ENCODE measurements at places on chromosomes 1 and 21. TPM values are rescaled to one million over a fixed set of nuclear protein-coding genes. Genes with fewer than 3 reads are reported as not detected.

EPHB2 gene
- total RNA-seq, result not detected

SYT2 gene
- total RNA-seq, result 0.02 TPM

VWA5B1 gene
- not detected for total RNA-seq

DCST1 gene
- not detected for total RNA-seq

LIPI gene
- not detected for total RNA-seq

COQ8A gene
- 44.3 TPM for total RNA-seq

ZNF695 gene
- 10.9 TPM for total RNA-seq

MCOLN2 gene
- total RNA-seq, result 0.18 TPM

DCDC2B gene
- total RNA-seq, result not detected

PLPPR5 gene
- total RNA-seq, result not detected

GSTM5 gene
- not detected for total RNA-seq

LCE1A gene
- not detected for total RNA-seq

ZFP69 gene
- total RNA-seq, result 4.7 TPM

SLAMF6 gene
- total RNA-seq, result 1.0 TPM

MEGF6 gene
- total RNA-seq, result 0.40 TPM

S100A7A gene
- total RNA-seq, result not detected

MYCL gene
- 22.0 TPM for total RNA-seq

SERTAD4 gene
- not detected for total RNA-seq

ARMH1 gene
- total RNA-seq, result not detected

FBLIM1 gene
- total RNA-seq, result 0.24 TPM

TTC34 gene
- total RNA-seq, result 0.31 TPM

AGT gene
- total RNA-seq, result 0.40 TPM

CCDC18 gene
- total RNA-seq, result 20.4 TPM

TDRD5 gene
- 0.33 TPM for total RNA-seq

DPM3 gene
- 94.2 TPM for total RNA-seq

NES gene
- total RNA-seq, result 5.5 TPM

NTRK1 gene
- total RNA-seq, result 28.0 TPM

G0S2 gene
- total RNA-seq, result 37.4 TPM

RNF186 gene
- not detected for total RNA-seq

FLAD1 gene
- 79.8 TPM for total RNA-seq

ANGPTL3 gene
- total RNA-seq, result not detected

SH3D21 gene
- 4.3 TPM for total RNA-seq

FNDC10 gene
- 6.3 TPM for total RNA-seq

PROX1 gene
- total RNA-seq, result 0.09 TPM

TXNDC12 gene
- total RNA-seq, result 60.8 TPM

AMY1B gene
- total RNA-seq, result not detected

EFNA3 gene
- total RNA-seq, result 7.1 TPM

TSPAN2 gene
- total RNA-seq, result not detected

KCNJ9 gene
- total RNA-seq, result not detected

CD5L gene
- total RNA-seq, result not detected

KIF14 gene
- total RNA-seq, result 25.0 TPM

ATP5PB gene
- total RNA-seq, result 736 TPM

MFSD2A gene
- 0.18 TPM for total RNA-seq

DPT gene
- not detected for total RNA-seq

PTPRF gene
- 4.2 TPM for total RNA-seq
